ENCODE measurements at places on chromosomes 1 and 21. TPM values are rescaled to one million over a fixed set of nuclear protein-coding genes. Genes with fewer than 3 reads are reported as not detected.

The PEAR1 gene
- 10.9 TPM for total RNA-seq

The RYR2 gene
- total RNA-seq, result 0.26 TPM

The ZSCAN20 gene
- 5.5 TPM for total RNA-seq

The C8B gene
- total RNA-seq, result not detected
